Dorsolateral prefrontal cortex (tissue), 122 donors: ENCODE measurements at places on chromosomes 1 and 21. TPM values are rescaled to one million over a fixed set of nuclear protein-coding genes. Genes with fewer than 3 reads are reported as not detected.

Gene BMP8B
- total RNA-seq: 3.1 TPM

DNA sequence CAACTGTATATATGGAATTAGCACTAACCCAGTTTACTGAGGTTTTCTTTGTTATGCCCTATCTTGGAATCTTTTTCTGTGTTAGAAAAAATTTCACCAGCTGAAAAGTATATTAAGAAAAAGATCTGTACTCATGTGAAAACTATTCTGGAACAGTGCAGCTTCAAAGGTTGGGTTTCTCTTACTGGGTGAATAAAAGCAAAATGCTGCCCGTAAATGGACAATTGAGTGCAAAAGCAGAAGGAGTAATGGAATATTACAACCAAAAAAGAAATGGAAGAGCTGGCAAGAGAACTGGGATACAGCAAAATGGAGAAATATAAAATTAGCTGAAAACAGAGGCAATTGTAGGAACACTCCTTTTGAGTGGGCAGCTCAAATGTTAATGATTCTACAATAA, 17.0 kb upstream of the RAVER2 start:
- no peak for DNase-seq

GRCh38 chr1:185686821-185687778, 47.1 kb upstream of the HMCN1 start:
- DNase-seq: no peak

- DNase-seq: no peak
These were observed 31.6 kb downstream of the NID1 start for GRCh38 chr1:236033336-236033735.

- DNase-seq: no peak
These were observed 7.3 kb downstream of the RNU5D-1 start for GRCh38 chr1:44723496-44724295.

DNA sequence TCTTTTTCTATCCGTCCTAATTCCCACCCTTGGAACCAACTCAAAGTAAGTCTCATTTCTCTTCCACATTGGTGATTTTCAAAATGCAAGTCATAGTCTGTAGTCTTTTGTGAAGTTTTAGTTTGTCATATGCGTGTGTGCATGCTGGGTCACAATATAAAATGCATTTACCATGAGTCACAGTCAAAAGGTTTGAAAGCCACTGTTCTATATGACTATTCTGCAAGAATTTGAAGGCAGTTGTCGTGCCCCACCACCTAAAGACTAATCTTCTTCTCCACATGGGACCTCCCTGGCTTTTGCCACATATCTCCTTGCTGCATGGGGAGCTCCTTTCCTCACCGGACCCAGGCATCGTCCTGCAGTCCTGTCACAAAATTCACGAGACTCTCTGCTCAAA, 1.6 kb downstream of the STPG1 start:
- no peak for DNase-seq

Gene NPHS2
- not detected for total RNA-seq

- no peak for DNase-seq
These were observed 415.2 kb upstream of the DAB1 start for GRCh38 chr1:57839067-57839466.
